ENCODE measurements at places on chromosomes 2 and 18. TPM values are rescaled to one million over a fixed set of nuclear protein-coding genes. Genes with fewer than 3 reads are reported as not detected.

- no peak for DNase-seq
- no peak overlapping the region for H3K27ac ChIP-seq
- peaks cover 4% of the 10 kb centered on the region for H3K27me3 ChIP-seq
- H3K36me3 ChIP-seq: no peaks in the 10 kb centered on the region
- H3K4me1 ChIP-seq: peaks cover 18% of the 10 kb centered on the region
- H3K4me3 ChIP-seq: peak overlapping the region; percentile 88
Measured at GRCh38 chr18:67514901-67515540, 1.5 kb downstream of the DSEL start.

GRCh38 chr2:202032846-202033316 is 774 bp upstream of the FZD7 start:
- DNase-seq: peak; percentile 53
- H3K36me3 ChIP-seq: no peaks in the 10 kb centered on the region
- peaks cover 11% of the 10 kb centered on the region for H3K4me1 ChIP-seq
- H3K27ac ChIP-seq: no peak overlapping the region
- H3K4me3 ChIP-seq: peak overlapping the region; percentile 80
- peaks cover 17% of the 10 kb centered on the region for H3K27me3 ChIP-seq

GRCh38 chr2:33238111-33238510 is 238.3 kb upstream of the RASGRP3 start:
- no peak overlapping the region for H3K4me3 ChIP-seq
- peaks cover 1% of the 10 kb centered on the region for H3K27me3 ChIP-seq
- no peak overlapping the region for H3K27ac ChIP-seq
- no peak for DNase-seq

GRCh38 chr2:61639721-61640120 is 101.6 kb upstream of the XPO1 start:
- H3K27ac ChIP-seq: no peak overlapping the region
- no peak for DNase-seq
- H3K27me3 ChIP-seq: no peaks in the 10 kb centered on the region
- no peak overlapping the region for H3K4me3 ChIP-seq

GRCh38 chr2:109417701-109418335 is 195.9 kb downstream of the SEPTIN10 start:
- H3K4me3 ChIP-seq: no peak overlapping the region
- H3K4me1 ChIP-seq: no peaks in the 10 kb centered on the region
- DNase-seq: no peak
- no peaks in the 10 kb centered on the region for H3K36me3 ChIP-seq

- no peak overlapping the region for H3K4me3 ChIP-seq
- peaks cover 16% of the 10 kb centered on the region for H3K4me1 ChIP-seq
- no peaks in the 10 kb centered on the region for H3K36me3 ChIP-seq
- no peak overlapping the region for H3K27ac ChIP-seq
- DNase-seq: no peak
- no peaks in the 10 kb centered on the region for H3K27me3 ChIP-seq
Measured at GRCh38 chr2:85287721-85288120, 40.1 kb downstream of the TGOLN2 start.

DNA sequence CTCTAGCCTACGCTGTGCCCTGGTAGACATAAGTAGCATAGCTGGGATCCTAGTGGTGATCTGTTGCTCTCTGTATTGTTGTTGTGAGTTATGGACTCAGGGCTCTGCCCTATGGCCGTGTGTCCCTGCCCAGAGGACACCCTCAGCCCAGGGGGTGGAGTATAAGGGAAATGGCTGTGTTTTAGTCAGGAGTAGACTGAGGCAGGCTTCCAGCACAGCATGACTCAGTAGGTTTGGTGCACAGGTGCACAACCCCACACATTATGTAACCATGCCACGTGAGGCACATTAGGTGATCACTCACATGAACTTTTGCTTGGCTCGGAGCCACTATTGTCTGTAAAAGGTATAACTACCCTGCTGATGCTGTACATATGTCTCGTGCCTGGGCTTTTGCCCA is 59.9 kb upstream of the PEX13 start:
- no peak for DNase-seq
- H3K27me3 ChIP-seq: no peaks in the 10 kb centered on the region
- no peak overlapping the region for H3K27ac ChIP-seq
- peaks cover 16% of the 10 kb centered on the region for H3K36me3 ChIP-seq
- H3K4me1 ChIP-seq: no peaks in the 10 kb centered on the region

DNA sequence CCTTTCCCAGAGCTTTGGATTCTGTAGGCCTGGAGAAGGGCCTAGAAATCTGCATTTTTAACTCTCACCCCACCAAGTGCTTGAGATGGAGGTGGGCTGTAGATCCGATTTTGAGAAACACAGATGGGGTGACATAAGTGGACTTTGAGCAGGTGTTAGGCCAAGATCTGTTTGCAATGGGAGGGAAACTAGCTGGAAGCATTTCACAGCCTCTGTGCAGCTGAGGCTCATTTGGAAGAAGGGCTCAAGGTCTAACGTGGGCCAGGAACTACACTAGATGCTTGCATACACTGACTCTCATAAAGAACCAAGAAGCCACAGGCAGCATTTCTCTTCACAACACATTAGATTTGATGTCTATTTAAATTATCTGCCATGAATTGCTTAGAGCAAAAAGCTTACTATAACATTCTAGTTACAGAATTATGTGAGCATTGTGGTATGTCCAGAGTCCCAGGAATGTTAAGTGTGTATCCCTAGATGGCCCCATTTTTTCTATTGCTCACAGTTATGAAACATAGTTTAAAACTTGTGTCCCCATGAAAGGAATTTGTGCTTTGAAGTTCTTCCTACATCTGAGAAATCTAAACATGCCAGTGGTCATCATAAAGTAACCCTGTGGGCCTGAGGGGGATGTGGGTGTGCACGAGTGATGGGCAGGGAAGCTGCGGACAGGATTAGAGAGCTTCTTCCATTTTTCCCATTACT is 77.2 kb downstream of the CD28 start:
- H3K36me3 ChIP-seq: peaks cover 4% of the 10 kb centered on the region
- no peak overlapping the region for H3K4me3 ChIP-seq
- no peaks in the 10 kb centered on the region for H3K27me3 ChIP-seq
- H3K27ac ChIP-seq: peak overlapping the region; percentile 42
- peaks cover 47% of the 10 kb centered on the region for H3K4me1 ChIP-seq

DNA sequence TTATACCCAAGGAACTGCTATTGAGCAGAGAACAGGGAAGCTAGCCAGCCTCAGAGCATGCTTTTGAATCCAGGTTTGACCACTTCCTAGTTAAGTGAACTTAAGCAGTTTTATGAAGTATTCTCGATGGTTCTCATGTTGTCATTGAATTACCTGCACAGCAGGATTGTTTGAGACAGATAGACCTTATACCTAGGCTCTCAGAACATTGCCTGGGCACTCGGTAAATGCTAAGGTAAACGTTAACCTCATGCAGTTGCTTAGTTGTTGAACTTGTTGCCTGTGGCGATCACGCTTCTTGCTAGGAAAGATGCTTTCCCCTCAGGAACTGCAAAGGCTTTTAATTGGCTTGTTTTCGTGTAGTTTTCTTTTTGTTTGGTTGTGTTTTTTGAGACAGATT is 34.0 kb upstream of the CHMP1B start:
- no peak for DNase-seq
- no peak overlapping the region for H3K27ac ChIP-seq
- no peaks in the 10 kb centered on the region for H3K36me3 ChIP-seq
- H3K4me1 ChIP-seq: no peaks in the 10 kb centered on the region

DNA sequence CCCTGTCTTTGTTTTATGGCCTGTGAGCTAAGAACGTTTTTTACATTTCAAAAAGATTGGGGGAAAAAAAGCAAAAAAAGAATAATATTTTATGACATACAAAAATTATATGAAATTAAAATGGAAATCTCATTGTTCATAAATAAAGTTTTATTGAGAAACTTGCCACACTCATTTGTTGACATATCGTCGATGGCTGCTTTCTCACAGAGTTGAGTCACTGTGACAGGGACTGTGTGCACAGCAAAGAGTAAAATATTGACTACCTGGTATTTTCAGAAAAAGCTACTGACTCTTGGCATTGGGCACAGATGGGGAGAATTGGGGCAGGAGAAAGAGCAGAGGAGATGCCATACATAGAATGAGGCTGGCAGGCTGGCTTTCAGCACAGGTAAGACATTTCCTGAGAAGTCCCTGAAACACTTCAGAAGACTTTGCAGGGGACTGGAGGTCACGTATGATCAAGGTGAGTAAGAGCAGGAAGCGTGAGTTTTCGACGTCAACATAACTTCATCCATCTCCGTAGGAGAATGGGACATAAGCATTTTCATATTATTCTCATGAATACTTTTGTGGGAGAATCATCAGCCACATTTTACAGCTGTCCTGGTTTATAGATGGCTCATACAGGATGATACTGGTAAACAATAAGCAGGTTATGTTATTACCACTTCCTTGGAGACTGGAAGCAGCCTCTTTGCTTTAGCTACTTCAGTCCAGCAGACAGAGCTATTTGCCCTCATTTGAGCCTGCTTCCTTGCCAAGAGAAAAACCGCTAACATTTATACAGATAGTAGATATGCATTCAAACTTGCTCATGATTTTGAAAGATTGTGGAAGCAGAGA is 32.5 kb upstream of the PUM2 start:
- DNase-seq: no peak
- no peaks in the 10 kb centered on the region for H3K27me3 ChIP-seq
- H3K36me3 ChIP-seq: no peaks in the 10 kb centered on the region

DNA sequence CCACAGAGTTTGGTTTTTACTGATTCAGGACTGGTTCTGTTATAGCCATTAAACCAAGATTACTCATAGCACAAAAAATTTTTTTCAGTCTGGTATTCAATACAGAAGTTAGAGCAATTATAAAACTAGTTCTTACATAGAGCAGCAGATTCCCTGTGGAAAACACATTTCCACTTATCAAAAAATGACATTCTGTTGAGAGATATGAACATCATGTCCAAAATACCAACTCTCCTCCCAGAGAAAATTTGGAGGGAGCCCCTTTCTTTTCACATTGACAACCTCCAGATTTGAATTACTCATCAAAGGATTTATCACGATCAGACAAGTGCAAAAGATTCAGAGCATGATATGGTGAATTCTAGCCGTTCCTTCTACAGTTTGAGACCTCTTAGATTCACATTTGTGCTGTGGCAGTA is 126.8 kb upstream of the SERPINE2 start:
- peaks cover 10% of the 10 kb centered on the region for H3K27me3 ChIP-seq
- H3K4me1 ChIP-seq: no peaks in the 10 kb centered on the region
- H3K4me3 ChIP-seq: no peak overlapping the region

GRCh38 chr2:136487421-136487820 is 277.9 kb upstream of the THSD7B start:
- no peak overlapping the region for H3K27ac ChIP-seq
- DNase-seq: no peak
- peaks cover 8% of the 10 kb centered on the region for H3K27me3 ChIP-seq

- no peak overlapping the region for H3K27ac ChIP-seq
- peaks cover 8% of the 10 kb centered on the region for H3K4me1 ChIP-seq
- H3K36me3 ChIP-seq: no peaks in the 10 kb centered on the region
- H3K27me3 ChIP-seq: peaks cover 39% of the 10 kb centered on the region
- H3K4me3 ChIP-seq: no peak overlapping the region
Measured at GRCh38 chr2:201886504-201886903, 80.2 kb downstream of the CDK15 start.

DNA sequence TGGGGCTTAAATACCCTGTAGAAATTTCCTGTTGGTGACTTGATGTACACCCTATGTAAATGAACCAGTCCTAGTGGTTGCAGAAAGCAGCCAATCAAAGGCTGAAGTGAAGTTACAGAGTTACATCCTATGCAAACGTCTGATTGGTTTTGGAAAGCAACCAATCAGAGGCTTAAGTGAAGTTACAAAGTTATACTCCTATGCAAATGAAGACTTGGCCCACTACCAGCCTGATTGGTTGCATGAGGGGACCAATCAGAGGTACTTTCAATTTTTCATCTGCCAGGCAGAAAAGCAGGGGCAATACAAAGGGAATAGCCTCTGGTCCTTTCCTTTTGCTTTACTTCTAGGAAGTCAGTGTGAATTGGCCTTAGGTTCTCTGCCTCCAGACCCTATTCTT is 13.6 kb upstream of the ZNF397 start:
- H3K4me3 ChIP-seq: no peak overlapping the region
- DNase-seq: no peak
- no peaks in the 10 kb centered on the region for H3K36me3 ChIP-seq
- no peak overlapping the region for H3K27ac ChIP-seq
- H3K4me1 ChIP-seq: peaks cover 3% of the 10 kb centered on the region
- peaks cover 3% of the 10 kb centered on the region for H3K27me3 ChIP-seq

DNA sequence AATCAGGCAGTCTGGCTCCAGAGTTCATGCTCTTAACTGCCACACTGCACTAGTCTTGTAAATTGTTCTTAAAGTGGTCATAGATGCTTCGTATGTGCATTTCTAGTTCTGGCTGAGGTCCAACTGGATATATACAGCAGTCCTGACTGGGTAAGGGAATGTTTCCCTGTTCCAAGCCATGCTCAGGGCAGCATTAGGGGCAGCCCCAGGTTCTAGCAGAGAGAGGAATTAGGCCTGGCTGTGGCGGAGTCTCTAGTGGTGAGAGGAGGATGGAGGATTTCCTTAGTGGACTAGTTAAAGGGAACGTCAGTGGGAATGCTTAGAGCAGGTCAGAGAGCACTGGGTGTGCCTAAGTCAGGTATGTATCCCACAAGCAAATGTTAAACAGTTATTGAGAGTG is 28.0 kb downstream of the UBE2E3 start:
- DNase-seq: no peak
- H3K27ac ChIP-seq: no peak overlapping the region
- peaks cover 15% of the 10 kb centered on the region for H3K4me1 ChIP-seq
- no peaks in the 10 kb centered on the region for H3K27me3 ChIP-seq
- no peaks in the 10 kb centered on the region for H3K36me3 ChIP-seq
- H3K4me3 ChIP-seq: no peak overlapping the region

- no peak overlapping the region for H3K27ac ChIP-seq
- no peaks in the 10 kb centered on the region for H3K4me1 ChIP-seq
- H3K4me3 ChIP-seq: no peak overlapping the region
- no peak for DNase-seq
- H3K27me3 ChIP-seq: peaks cover 1% of the 10 kb centered on the region
- no peaks in the 10 kb centered on the region for H3K36me3 ChIP-seq
Measured at GRCh38 chr2:15836689-15837610, 103.4 kb upstream of the MYCN start.

GRCh38 chr2:100984892-100985307 is 17.2 kb upstream of the RPL31 start:
- no peak overlapping the region for H3K27ac ChIP-seq
- H3K4me1 ChIP-seq: peaks cover 2% of the 10 kb centered on the region
- no peak overlapping the region for H3K4me3 ChIP-seq
- H3K27me3 ChIP-seq: peaks cover 2% of the 10 kb centered on the region

DNA sequence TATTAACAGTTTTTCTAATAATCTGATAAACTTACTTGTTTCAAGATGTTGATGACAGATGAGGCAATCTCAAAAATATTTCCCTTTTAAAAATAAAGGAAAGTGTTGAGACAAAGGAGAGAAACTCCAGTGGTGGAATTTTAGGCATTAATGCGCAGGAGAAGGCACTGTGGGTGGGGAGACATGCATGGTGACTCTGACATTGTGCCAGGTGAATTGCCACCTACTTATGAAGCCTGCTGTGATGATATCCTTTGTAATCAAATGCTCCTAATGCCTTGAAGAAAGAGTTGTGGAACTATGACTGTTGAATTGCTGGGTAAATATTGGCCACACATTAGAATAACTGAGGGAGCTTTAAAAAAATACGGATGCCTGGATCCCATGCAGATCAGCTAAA is 101.4 kb downstream of the PLA2R1 start:
- H3K36me3 ChIP-seq: no peaks in the 10 kb centered on the region
- H3K27ac ChIP-seq: no peak overlapping the region
- no peak overlapping the region for H3K4me3 ChIP-seq
- DNase-seq: no peak
- H3K27me3 ChIP-seq: peaks cover 5% of the 10 kb centered on the region
- peaks cover 16% of the 10 kb centered on the region for H3K4me1 ChIP-seq

- DNase-seq: peak; percentile 53
Measured at GRCh38 chr2:238061315-238062202, 758 bp downstream of the SCLY start.

Gene RAMP1
- total RNA-seq: 0.97 TPM

Gene SULT1C4
- total RNA-seq: not detected

Gene IL1R2
- 36.2 TPM for total RNA-seq

Gene ZNF892
- total RNA-seq: 2.7 TPM

Gene RPRM
- not detected for total RNA-seq

Gene COLEC12
- not detected for total RNA-seq

All from activated CD4-positive, alpha-beta memory T cell treated with anti-CD3 and anti-CD28 coated beads for 36 hours (primary cell).